ENCODE measurements at places on chromosomes 3 and 15.

GRCh38 chr3:153967260-153967659 is 153.9 kb upstream of the ARHGEF26 start:
- DNase-seq = no peak

- no peak for DNase-seq
These were observed 1071.9 kb downstream of the IGSF11 start for GRCh38 chr3:117962750-117963149.

DNA sequence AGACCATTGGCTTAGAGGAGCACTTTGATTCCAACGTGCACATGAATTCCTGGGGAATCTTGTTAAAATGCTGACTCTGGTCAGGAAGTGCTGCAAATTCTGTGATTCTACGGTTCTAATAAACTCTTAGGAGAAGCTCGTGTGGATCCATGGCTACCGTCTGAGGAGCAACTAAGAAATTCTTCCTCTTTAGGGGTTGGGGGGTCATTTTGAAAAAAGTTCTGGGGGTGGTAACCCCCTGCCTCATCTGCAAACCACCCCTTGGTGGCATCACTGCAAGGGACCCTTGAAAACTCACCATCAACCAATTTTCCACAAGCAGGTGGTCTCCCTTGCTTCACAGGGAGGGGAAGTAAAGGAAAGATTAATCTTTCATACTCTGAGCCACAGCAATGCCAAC is 52.2 kb upstream of the IGF1R start:
- DNase-seq = no peak

DNA sequence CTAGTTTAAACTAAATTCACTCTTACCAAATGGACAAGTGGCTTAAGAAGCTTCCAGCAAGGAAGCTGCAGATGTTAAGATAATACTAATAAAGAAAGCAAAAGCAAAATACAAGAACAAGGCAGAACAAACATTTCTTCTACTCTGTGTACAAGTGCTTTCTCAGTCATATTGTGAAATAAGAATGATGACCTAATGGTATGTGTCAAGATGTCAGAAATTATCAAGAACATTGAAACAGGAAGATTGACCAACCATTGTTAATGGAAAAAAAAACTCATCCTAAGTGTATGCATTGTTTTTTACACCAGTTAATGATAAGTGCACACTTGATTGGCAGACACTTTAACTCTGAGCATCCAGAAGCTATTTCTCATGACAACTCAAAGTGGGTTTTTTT is 65.4 kb upstream of the P2RY1 start:
- no peak for DNase-seq

DNA sequence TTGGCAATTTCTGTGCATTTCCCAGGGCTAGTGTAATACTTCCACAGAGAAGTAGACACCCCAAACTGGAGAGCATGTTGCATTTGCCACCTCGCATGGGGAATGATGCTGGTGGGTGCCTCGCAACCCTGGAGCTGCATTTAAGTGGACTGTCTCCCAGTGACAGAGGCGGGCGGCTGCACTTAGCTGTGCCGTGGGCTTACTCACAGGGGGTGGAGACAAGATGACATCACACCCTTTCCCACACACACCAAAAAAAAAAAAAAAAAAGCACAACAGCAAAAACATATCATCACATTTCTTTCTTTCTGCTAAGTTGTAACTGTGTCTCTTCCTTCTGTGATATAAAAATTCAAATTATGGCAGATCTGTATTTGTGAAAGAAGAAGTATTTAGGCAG is at the start of gene ABI3BP:
ABI3BP (minus strand) TSS at position 113 of the 400 bp plus-strand sequence; CDS start at position 76, 37 bp downstream.
- DNase-seq = no peak

DNA sequence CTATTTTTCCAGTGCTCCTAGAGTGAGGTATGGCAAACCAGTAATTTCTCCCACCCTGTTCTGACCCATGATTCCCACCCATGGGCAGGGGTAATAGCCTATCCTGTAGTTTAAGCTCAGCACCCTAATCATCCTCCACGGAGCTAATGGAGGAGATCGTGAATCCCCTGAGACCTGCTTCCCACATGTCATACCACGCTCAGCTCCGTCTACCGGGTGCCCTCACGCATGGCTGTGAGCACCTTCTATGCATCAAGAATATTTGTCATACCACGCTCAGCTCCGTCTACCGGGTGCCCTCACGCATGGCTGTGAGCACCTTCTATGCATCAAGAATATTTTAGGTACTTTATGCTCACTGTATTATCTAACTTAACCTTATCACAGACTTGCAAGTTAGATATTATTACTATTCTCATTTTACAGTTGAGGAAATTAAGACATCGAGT is 104.7 kb upstream of the PFN2 start:
- DNase-seq = no peak

DNA sequence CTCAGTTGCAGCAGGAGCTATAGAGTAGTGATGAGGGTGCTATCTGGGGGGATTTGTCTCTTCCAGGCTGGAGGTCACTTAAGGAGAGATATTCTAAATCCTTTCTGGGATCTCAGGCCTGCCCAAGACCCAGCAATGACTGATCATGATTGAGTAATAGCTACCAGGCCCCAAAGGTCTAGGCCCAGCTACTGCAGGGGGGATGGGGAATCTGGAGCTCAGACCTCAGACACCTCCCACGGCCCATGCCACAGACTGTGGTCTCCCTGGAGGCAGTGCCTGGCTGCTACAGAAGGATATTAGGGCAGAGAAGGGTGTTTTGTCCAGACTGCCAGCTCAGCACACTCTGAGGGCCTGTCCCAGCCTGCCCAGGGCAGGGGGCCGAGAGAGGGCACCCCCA is 6.9 kb downstream of the SLC38A3 start:
- DNase-seq = no peak

Data from pons (tissue), 1 donor.